ENCODE measurements at places on chromosomes 1 and 21.

- DNase-seq = no peak
These were observed 32.5 kb downstream of the RGS13 start for GRCh38 chr1:192668409-192668983.

GRCh38 chr21:35791541-35792325, 268.6 kb downstream of the SETD4 start:
- DNase-seq = no peak

DNA sequence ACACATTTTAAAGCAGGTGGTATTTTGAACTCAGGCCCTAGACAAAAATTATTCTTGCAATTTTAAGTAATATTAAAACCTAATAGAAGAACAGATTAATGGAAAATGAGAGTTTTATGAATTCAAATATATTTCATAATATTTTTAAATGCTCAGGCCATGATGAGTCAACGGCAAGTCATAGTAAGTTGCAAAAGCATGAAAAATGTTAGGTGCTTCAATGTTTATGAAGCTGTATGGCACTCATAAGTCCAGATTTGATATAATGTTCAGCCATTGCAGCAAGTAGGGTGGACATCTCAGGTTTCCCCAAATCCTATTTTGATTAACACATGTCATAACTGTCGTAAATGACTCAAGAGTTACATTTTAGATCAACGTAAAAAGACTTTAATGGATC, 112.6 kb downstream of the GRIK1 start:
- no peak for DNase-seq

- DNase-seq = no peak
These were observed 45.6 kb downstream of the XCL2 start for GRCh38 chr1:168498159-168498631.

- DNase-seq = no peak
These were observed 37.6 kb downstream of the ALG6 start for GRCh38 chr1:63405021-63405420.
